ENCODE measurements at places on chromosomes 7 and 10.

DNA sequence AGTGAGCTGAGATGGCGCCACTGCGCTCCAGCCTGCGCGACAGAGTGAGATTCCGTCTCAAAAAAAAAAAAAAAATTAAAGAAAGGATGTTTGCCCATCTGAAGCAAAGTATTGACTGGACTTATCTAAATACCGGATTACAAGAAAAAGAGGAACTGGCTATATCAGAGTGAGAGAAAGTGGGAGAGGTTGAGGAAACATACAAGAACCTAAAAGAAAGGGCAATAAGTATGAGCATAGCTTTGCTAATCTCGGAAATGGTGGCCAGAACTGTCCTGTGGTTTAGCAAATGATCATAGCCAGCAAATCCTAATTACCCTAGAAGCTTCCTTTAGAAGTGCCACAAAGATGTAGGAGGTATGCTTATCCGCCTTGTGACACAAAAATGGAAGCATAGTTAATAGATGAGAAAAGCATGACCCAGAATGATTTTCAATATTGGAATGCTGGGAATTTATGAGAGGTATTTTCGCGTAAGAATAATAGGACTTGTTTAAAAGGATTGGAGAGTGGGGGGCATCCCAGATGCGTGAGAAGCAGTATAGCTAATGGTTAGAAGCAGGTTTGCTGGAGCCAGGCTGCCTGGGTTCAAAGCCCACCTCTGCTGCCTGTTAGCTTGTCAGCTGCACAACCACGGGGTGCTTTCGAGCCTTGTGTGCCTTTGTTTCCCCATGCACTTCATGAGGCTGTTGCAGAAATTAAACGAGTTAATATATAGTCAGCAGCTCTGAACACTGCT is 1.2 kb upstream of the GTPBP4 start:
- no peak for DNase-seq

- DNase-seq: no peak
Observed at GRCh38 chr10:78520737-78521430, 487.2 kb downstream of the RPS24 start.

GRCh38 chr7:55067748-55068147 is 48.9 kb downstream of the EGFR start:
- DNase-seq: no peak

DNA sequence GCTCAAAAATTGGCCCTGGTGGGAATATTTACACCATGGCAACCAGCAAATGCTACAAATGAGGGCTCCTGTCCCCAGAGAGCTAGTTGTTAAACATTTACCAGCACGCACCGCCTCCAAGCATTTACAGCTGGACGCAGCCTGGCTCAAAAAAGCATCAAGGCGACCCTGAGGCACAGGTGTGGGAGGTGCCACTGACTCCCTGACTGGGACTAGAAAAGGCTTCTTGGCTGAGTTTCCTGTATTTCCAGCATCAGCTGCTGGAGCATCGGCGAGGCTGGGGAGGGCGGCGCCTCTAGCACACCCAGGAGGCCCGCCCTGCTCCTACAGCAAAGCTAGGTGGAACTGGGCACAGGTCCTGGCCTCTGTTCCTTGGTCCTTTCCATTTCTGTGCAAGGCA is 43.5 kb upstream of the ZRANB1 start:
- no peak for DNase-seq

DNA sequence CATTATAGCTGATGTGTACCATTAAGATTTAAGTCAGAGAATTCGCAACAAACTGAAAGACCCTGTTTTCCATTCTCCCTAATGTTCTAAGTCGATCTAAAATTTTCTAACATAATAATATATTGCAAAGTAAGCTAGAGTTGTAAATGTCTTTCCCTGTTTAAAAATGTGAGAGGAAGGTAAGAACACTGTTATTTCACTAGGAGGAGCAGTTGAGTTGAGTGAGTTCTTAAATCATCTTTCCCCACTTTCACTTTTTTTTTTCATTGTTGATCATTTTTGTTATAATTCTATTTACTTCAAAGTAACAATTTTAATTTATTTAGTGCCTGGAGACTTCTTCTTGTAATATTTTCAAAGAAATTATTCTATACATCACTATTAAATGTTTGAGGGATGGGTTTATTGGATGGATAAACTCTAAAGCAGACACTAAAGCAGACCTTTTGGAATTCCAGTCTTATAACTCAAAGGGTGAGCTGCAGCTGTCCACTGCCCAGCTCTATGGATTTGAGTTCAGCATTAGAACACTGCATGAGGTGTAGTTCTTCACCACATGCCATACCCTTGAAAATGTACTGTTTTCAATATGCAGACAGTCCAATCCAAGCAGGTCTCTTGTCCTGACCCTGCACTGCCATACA is 181.3 kb upstream of the FZD1 start:
- DNase-seq: no peak

GRCh38 chr10:1507436-1507835 is 229.9 kb downstream of the ADARB2 start:
- DNase-seq: no peak

GRCh38 chr7:101233907-101234547 is 3.6 kb downstream of the CLDN15 start:
- no peak for DNase-seq

DNA sequence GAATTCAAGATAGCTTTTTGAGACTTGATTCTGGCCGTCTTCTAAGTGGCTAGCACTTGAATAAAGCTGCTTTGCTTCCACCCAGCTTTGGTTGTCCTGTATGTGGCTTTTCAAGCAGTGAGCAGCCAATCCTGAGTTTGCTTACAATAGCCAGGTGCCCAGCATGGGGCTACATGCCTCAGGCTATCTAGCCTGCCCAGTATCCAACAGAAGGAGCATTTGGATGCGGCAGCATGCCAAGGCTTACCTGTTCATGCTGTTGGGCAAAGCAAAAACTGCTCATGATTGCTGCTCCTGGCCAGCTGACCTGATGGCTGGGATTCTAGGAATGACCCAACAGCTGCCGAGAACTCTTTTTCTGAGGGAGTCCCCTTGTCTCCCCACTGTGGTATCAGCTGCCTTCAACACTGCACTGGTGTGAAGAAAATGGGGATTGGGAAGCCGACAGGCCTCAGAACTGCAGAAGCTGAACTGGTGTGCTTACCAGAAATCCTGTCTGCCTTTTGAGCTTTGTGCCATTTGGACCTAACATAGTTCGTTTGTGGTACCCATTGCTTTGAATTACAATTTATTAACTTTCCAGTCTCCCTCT is 618.9 kb upstream of the IGFBP3 start:
- no peak for DNase-seq

- DNase-seq: no peak
Observed at GRCh38 chr10:133211141-133211830, 18.7 kb upstream of the UTF1 start.

- no peak for DNase-seq
Observed at GRCh38 chr10:47143072-47143471, 156.9 kb upstream of the GDF10 start.

GRCh38 chr10:97037365-97038361 is 148.1 kb downstream of the SLIT1 start:
- DNase-seq: peak; percentile 67

- no peak for DNase-seq
Observed at GRCh38 chr10:118798231-118798662, 43.5 kb upstream of the CACUL1 start.

- no peak for DNase-seq
Observed at GRCh38 chr7:151804756-151805155, 72.2 kb downstream of the PRKAG2 start.

DNA sequence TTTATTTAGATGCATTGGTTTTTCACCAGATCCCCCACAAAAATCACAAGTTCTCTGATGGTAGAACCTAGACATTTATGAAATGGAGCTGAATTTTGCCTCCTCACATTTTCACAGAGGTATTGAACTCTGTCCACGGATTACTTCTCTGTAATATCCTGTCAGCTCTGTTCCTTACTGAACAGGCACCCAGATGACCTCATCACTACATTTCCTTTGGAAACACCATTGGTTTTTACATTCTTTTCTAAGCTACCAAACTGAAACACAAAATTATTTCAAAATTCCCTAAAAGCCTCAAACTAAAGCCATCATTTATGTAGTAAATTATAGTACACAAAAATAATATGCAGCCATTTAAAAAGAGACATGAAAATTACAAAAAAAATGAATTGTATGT is 98.3 kb upstream of the KCNIP2 start:
- no peak for DNase-seq

DNA sequence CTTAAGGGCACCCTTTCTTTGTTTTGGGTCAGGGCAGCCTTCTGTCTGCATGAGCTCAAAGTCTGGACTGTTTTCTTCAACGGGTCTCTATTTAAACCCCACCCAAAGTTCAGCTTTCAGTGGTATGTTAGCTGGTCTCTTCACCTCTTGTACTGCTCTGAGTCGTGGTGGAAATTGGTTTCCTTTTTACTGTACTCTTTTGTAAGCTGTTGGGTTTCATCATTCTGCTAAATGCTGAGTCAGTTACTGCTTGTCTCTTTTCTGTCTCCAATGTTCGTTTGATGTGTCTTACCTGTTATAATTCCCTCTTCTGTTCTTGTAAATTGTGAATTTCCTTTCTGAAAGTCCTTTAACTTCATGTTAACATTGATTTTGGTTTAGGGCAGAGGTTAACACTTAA is 64.1 kb upstream of the MALRD1 start:
- no peak for DNase-seq

DNA sequence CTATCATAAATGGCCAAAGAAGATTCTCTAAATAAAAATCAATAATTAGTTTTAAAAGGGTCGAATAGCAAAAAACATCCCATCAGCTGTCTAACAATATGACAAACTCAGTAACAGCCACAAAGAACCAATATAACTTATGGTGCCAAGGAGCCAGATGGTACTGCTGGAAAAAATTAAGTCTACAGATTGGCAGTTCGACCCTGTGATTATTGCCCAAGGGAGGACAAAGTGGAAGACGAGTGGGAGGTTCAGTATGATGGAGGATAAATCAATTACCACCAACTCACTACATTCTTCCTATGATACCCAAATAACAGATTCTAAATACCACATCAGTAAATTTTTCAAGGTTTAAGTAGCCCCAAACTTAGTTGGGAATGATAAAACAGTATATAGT is 49.0 kb downstream of the SKAP2 start:
- no peak for DNase-seq

DNA sequence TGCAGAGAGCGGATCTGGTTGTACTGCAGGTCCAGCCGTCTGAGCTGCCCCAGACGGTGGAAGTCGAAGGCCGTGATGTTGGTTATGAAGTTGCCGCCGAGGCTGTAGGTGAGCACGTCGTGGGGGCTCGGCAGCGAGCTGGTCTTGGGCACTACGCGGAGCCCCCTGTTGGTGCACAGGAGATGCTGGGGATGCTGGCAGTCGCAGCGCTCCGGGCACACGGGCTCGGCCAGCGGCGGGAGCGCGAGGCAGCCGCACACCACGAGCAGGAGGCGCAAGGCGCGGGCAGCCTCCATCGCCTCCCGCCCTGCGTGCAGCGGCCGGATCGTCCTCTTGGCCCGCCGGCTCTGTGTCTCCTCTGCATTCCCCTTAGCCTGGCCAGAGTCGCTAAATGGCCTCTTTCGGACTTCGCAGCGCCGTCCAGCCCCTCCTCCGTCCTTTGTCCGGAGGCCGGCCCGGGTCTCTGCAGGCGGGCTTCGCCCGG is 337 bp downstream of the TRIL start:
- peak; percentile 64 for DNase-seq

DNA sequence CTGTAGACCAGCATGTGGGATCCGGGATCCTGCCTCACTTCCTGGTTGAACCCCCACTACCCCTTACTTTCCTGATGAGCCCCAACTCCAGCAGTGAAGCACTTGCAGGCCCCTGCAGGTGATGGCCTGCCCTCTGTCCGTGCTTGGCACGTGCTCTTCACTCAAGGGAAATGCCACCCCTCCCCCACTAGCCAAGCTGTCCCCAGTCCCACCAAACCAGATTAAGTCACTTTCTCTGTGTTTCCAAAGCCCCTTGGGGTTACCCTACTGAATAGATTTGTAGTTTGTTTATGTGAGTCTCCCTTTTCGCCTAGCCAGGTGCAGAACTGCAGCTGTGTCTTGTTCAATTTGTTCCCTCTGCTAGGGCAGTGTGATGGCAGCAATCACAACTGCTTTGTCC is 121.7 kb downstream of the WDFY4 start:
- no peak for DNase-seq

DNA sequence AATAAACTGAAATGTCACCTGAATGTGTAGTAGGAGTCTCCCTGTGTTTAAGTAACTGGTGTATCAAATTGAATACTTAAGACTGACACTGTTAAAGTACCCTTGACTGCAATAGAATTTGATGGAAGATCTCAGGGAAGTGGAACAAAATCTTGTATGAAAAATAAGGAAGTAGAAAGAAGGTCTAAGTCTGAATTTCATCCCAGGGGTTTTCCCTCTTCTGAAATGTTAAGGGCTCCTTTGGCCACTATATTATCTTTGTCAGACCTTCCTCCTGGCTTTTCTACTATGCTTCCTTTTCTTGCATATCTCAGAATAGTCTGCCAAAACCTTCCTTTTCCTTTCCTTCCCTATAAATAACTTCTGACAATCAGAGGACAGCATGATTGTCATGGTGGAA is 59.6 kb downstream of the BLNK start:
- no peak for DNase-seq

- no peak for DNase-seq
Observed at GRCh38 chr7:152851881-152852417, 92.4 kb downstream of the ACTR3B start.

DNA sequence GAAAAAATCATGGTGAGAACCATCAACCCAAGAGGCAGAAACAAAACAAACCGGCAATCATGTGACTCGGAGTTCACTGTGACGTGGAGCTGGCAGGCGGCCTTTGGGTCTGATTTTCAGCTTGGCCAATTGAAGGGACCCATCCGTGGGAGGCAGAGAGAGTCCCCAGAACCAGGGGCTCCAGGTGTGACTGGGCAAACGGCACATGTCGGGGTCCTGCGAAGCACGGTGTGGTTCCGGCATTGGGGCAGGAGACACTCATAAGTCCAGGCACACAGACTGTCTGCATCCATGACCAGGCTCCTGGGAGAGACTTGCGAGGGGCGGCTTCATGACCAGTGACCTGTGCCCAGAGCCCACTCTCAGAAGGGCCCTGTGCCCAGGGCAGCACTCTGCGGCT is 12.6 kb upstream of the CNPY1 start:
- DNase-seq: no peak

All from amygdala (tissue), 56 donors.